ENCODE measurements at places on chromosomes 1 and 21.

- no peak for DNase-seq
These were observed 1.5 kb downstream of the LIX1L start for GRCh38 chr1:145956361-145956760.

GRCh38 chr1:246609632-246610031 is 43.4 kb downstream of the CNST start:
- DNase-seq = peak; percentile 73

DNA sequence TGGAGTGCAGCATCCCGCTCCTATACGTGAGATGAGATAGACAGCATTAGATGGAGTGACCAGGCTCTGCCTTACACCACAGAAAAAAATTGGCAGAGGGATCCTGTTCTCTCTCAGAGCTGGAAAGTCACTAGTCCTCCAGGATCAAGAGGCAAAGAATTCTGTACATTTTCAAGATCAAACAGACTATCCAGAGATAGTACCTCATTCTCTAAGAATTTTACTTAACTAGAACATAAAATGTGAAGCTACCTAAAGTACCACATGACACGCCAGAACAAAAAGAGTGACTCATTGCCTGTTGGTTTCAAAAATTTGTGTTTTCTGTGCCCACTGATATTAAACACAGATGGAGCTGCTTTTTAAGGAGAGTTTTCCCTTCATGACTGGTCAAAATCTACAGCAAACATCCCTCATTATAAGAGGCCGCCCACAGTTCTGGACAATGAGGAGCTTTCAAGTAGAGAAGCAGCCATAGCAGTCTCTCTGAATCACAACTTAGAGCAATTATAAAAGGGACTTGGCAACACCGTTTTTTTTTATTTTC is 32.3 kb downstream of the CD160 start:
- peak; percentile 97 for DNase-seq

DNA sequence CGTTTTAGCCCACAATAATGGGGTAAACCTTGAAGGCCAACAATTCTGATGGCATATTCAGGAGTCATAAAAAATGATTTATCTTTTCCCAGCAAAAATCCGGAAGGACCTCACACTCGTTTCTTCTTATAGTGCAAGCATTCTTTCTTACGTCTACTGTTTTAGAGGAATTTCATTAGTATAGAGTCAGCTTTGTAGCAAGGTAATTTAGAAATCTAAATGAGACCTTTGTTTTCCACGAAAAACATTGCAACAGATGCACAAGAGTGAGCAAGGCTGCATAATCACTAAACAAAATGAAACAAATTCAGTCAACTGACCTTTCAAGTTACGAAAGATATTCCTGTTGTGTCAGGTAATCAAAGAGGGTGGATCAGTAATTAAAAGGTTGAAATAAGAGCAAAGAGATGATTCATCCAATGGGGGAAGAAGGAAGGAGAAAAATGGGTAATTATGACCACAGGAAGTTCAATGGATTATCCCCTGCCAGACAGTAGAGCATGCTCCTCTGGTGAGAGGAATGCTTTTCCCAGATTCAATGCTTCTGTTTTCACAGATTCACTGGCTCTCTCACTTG is 560 bp upstream of the CSDE1 start:
- DNase-seq = peak; percentile 54

DNA sequence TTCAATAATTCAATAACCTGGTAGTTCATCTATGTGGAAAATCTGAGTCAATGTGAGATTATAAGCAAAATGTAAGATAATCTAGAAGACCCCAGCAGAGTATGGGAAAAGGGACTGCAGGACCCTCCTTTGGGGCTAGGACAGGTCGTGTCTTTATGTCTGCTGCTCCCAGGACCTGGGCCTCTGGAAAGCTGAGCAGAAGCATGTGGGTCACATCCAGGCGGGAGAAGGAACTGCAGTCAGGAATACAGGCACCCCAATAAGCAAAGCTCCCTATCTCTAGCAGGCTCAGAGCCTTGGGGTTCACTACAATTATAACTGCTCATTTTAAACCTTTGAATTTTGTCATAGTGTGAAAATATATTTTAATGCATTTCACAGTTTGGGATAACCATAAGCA is 73.9 kb upstream of the MCOLN3 start:
- no peak for DNase-seq

DNA sequence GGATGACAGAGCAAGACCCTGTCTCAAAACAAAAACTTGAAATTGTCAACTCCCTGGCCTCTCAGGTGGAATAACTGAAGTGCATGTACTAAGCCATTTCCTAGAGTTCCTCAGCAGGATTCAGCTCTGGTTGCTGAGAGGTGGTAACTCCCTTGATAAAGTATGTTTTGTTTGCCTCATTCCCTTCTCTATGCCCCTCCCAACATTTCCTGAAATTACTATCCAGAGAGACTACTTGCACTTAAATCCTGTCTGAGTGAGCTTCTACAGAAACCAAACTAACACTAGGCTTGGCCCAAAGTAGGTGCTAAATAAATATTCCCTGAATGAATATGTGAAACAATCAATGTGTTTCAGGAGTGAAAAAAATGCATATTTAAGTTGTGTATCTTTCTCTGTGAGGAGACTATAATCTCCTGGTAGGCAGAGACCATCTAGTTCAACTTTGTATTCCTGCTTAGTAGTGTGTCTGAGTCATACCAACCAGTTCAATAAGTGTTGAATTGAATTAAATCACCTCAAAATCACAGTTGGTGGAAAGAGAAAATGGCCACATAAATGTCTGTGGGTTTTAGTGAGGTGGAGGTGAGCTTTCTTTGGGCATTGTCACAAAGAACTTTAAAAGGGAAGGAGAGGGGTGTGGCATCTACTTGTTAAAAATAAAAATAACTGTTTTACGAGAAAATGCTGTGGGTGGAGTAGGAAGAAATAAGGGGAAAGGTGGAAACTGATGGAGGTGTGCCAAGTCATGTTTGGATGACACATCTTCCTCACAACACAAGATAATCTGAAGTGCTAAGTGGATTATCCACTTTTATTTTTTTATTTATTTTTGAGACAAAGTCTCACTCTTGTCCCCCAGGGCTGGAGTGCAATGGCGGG is 12.6 kb downstream of the RIMKLA start:
- DNase-seq = no peak

GRCh38 chr1:244319283-244320132 is 132.2 kb downstream of the ADSS2 start:
- peak; percentile 85 for DNase-seq

DNA sequence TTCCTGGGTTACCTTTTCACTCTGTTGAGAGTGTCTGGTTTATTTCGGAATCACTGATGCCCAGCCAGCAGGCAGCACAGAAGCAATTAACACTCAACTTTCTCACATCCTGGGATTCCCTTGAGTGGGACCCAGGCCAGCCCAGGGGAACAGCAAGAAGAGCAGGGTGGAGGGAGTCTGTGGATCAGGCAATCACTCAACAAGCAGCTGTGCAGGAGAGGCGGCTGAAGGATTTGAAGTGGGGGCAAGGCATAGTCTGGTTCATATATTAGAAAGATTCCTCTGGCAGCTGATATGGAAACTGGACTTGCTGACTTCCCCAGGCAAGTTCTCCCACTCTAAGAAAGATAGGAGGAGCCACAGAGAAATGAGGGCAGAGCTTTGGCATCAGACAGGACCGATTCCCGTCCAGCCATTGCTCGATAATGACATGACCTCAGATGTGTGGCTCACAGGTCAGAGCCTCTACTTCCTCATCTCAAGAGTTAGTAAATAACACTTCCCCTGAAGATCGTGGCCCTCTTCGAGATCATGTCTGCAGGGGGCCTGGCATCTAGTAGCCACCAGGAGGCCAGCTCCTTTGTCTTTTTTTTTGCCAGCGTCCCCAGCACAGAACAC is 12.4 kb downstream of the EPHA8 start:
- no peak for DNase-seq

DNA sequence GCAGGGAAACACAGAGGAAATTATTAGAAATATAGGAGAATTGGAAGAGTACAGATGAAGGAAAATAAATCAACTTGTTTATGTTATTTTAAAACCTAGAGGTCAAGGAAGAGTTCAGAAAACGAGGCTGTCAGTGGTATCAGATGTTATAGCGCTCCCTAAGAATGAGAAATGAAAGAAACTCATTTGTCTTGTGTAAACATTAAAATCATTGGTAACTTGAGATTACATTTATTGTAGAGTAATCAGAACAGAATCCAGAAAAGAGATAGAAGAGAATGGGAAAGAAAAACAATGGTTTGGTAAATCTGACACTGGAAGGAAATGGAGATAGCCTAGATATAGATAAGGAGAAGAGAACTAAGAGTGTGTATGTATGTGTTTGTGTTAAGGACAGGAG is 106.4 kb downstream of the ATF6 start:
- no peak for DNase-seq

DNA sequence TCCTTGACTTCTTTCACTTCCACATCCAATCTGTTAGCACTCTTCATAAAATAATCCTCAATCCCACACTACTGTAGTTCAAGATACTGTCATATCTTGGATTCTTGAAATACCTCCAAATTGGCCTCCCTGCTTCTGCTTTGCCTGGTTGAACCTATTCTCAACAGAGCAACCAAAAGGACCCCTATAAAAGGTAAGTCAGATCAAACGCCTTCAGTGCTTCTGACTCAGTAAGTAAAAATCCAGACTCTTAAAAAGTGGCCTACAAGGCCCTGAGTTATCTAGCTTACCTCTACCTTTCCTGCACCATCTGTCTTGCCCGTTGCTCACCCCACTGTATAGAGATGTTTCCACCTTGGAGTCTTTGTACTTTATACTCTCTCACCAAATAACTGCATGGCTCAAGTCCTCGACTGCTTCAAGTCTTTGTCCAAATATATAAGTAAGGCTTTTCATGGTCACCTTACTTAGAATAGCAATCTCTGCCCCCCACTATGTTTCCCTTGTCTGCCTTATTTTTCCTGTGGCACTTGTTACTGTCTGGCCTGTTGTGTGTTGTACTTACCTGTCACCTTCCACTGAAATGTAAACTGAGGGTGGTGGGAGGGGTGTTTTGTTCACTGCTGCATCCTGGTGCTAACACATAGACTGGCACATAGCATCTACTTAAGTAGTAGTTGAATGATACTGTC is 5.1 kb upstream of the PIGV start:
- DNase-seq = no peak

DNA sequence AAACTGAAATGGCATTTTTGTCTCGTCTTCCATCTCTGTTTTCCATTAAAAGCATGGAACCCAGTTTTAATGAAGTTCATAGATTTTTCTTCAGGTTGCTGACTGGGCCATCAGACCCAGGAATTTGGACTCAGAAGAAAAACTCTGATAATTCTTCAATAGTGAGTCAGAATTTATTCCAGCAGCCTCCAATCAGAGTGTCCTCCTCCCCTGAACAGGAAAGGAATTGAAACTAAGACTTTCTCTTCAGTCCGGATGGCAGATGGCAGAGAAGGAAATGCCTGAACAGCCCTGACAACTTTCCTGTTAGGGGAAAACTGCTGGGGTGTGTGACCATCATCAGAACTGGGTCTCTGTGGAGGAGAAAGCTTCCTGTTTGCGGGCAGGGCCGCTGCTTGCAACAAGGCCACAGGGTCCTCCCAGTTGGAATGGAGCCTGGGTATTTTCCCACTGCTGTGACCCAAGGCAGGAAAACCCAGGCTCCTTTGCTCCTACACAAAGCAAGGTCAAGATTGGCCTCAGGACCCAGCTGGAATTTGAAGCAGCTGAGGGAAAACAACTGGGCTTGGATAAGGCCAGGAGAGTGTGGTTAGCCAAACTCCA is 20.7 kb downstream of the CD34 start:
- peak; percentile 88 for DNase-seq

DNA sequence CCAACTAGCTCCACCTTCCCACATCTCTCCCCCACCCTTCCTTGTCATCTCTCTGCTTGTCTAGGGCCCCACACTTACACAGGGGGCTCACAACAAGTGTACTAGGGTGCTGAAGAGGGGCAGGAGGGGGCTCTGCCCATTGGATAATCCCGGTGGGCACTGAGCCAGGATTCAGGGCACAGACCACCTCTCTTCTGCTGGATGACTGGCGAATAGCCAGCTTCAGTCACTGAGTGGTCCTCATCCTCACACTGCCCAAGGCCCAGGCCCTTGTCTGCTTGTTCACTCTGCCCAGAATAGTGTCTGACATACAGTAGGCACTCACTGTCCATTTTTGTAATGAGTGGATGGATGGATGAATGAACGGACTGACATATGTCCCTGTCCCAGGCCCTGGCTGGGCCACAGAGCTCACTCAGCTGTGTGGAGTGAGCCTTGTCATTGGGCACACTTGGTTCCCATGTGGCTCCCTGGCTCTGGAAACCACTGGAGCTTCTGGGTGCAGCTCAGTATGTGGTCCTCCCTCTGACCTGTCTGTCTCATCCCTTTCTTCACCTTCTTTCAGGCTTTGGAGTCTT is 36.6 kb downstream of the FOXO6 start:
- no peak for DNase-seq

DNA sequence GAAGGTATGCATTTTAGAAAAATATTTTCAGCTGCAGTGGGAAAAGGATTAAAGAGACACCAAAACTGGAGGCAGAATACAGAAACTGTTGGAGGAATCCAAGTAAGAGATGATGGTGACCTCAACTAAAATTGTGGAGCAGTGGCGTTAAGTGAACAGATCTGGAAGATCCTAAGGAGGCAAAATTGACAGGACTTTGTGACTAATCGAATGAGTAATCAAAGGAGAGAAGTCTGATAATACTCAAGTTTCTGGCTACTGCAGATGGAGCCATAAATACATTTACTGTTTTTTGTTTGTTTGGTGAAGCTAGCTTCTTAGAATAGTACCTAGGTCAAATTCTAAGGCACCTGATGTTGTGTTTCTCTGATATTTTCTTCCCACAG is 3.1 kb downstream of the CTBS start:
- DNase-seq = peak; percentile 42

DNA sequence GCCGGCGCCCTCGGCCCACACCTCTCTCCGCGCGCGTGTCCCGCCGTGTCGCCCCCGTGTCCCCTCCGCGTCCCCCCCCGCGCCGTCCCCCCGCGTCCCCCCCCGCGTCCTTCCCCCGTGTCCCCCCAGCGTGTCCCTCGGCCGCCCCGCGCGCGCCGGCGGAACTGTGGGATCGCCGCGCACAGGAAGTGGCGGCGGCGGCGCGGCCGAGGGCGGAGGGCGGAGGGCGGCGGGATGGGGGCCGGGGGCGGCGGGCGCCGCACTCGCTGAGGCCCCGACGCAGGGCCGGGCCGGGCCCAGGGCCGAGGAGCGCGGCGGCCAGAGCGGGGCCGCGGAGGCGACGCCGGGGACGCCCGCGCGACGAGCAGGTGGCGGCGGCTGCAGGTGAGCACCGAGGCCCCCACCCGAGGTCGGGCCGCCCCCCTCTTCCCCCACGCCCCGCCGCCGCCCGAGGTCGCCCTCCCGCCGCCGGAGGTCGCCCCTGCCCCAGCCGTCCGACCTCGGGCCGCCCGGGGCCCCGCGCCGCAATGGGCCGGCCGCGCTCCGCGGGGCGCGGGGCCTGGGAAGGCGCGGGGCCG is at the start of gene AGPAT3:
AGPAT3 (plus strand) TSS at position 262 of the 578 bp plus-strand sequence. CDS start 94,459 bp downstream, outside the sequence.
- DNase-seq = peak; percentile 23

DNA sequence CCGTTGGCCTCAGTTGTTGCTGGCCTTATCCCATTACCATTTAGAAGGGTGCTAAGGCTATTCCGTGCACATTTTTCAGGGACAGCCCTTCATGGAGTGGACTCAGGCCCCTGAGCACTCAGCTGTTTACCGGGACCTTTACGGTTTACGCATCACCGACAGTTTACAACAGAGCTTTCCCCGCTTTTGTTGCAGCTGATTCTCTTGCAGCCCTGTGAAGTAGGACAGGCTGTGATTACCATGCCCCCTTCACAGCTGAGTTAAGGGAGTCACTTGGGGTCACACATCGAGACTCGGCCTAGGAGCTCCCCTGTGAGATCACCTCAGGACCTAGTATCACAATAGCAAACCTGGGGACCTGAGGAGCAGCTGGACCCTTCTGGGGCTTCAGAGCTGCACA is 41.9 kb downstream of the PTPRF start:
- DNase-seq = no peak

All from fibroblast of skin of right biceps (primary cell).